ENCODE measurements at places on chromosomes 3 and 15.

DNA sequence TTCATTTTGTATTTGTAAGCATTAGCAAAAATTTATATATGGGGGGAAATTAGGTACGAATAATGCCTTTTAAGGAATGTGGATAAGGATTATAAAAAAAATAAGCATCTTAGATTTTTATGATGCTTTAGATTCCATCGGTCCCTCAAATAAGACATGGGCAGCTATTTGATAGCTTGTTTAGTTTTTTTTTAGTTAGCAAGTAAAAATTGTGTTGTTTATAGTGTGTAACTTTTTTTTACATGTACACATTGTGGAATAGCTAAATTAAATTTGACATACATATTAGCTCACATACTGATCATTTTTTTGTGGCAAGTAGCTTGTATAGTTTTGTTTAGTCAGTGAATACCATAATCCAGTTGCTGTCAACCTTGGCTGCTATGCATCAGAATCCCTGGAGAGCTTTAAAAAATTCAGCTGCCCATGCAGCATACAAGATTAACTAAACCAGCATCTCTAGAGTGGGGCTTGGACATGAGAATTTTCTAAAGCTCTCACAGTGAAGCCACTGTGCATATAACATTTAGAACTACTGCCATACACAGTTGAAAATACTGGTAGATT is 53.9 kb downstream of the TMOD3 start:
- DNase-seq = no peak

GRCh38 chr3:23600167-23600871 is 205.4 kb upstream of the UBE2E1 start:
- peak; percentile 66 for DNase-seq

GRCh38 chr3:155701882-155702465 is 42.9 kb downstream of the PLCH1 start:
- peak; percentile 60 for DNase-seq

DNA sequence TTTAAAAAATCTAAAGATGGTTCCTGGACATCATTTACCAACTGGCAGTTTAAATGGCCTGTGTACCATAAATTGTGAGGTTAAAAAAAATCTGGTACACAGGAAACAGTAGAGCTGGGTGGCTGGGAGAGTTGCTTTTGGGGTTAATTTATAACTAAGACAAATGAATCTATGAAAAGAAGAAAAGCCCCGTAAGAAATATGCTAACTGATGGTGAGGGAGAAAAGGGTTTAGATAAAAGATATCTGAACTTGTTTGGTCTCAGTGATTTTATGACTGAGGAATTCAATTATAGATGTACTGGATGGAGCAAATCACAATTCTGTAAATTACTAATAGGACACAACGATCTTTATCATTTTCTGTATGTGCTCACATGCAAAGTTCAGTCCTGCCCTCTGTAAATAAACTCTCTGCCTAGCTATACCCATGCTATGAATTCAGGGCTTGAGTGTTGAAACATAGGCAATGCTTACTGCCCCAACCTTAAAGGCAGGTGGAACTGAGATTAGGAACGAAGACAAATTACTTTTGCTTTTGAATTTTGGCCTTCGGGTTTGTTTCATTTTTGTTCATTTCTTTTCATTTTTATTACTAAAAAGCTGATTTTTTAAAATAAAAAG is 28.0 kb downstream of the PPARG start:
- DNase-seq = no peak

GRCh38 chr3:126746395-126747177 is 42.5 kb downstream of the CHCHD6 start:
- DNase-seq = peak; percentile 45

- peak; percentile 4 for DNase-seq
Observed at GRCh38 chr3:65006300-65006739, 318.5 kb upstream of the ADAMTS9 start.

- DNase-seq = peak; percentile 50
Observed at GRCh38 chr3:59820352-59820934, 770.6 kb upstream of the CFAP20DC start.

DNA sequence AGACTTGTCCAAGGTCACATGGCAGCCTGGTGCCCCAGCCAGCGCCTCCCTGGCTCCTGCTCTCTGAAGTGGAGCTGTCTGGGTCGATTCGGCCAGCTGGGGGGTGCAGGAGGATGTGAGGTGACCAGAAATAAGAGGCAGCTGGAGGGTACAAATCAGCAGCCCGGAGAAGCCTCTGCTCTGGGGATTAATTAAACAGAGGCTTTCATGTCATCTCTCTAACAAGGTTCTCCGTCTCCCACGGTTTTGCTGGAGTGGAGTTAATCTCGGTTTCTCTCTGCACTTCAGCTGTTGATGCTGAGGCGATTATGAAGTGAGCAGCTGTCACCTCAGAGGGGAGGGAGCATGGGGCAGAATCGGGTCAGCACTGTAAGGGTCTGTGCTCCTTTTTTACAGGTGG is 236.8 kb downstream of the TLE3 start:
- no peak for DNase-seq

DNA sequence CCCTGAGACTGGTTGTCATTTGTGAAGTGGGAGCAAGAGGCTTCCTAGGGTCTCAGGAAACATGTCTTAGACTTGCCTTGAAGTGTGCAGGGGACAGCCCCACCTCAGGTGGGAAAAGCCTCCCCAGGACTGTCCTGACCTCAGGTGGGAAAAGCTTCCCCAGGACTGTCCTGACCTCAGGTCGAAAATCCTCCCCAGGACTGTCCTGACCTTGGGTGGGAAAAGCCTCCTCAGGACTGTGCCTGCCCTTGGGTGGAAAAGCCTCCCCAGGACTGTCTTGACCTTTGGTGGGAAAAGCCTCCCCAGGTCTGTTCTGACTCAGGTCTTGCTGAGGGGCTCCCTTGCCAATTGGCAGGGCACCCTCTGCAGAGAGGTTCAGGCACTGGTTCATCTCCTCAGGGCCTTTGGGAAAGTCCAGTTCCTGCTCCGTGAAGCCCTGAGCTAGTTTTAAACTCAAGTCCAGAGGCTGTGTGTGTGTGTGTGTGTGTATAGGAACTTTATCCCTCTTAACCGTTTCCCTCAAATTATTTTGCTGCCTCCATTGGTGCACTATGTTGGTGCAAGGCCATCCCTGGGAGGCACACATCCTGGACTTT is 64.7 kb downstream of the WNT7A start:
- DNase-seq = no peak

DNA sequence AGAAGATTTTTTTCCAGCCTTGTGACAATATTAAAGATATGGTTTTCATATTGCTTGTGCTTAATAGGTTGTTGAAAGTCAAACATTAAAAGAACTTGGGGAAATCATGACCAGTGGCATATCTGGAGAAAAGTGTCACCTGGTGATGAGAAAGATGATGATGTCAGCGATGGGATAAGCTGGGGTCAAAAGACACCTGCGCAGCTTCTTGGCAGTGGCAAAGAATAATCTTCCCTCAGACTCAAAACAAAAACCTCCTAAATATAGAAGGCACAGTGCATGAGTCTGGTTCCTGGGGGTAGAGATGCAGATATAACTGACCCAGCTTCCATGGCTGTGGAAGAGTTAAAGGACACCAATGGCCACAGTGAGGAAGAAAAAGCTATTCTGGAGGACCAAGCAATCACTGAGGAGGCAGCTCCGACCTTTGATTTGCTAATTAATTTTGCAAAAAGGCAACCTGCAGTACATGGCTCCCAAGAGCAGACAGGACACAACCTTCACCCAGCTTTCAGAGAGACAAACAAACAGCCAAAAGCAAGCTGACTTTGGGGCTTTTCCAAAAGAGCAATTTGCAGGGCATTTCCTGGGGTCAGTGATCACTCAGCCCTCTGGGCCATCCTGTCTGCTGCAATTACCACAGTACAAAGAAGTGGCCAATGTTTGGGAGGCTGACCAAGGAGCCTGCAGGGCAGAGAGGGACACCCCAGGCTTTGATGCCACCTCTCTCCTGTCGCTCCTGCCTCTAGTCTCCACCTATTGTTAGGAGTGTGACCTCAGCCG is 17.6 kb upstream of the SEMA5B start:
- no peak for DNase-seq

GRCh38 chr15:65195548-65195923 is 10.4 kb upstream of the CLPX start:
- no peak for DNase-seq

DNA sequence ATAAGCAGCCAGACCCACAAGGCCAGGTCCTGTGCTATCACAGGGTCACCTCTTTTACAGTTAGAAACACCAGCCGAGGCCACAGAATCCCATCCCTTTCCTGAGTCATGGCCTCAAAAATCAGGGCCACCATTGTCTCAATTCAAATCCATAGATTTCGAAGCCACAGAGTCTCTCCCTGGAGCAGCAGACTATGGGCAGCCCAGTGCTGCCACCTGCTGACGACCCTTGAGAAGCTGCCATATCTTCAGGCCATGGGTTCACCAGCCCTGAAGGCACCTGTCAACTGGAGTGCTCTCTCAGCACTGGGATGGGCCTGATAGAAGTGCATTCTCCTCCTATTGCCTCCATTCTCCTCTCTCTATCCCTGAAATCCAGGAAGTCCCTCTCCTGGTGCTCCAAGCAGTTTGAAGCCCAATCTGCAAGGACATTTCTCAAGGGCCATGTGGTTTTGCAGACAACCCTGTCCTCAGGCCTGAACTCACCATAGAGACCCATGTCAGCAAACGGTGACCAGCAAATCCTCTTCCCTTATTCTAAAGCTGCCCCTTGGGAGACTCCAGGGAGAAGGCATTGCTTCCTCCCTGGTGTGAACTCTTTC is 39.6 kb downstream of the TGM4 start:
- DNase-seq = peak; percentile 84

DNA sequence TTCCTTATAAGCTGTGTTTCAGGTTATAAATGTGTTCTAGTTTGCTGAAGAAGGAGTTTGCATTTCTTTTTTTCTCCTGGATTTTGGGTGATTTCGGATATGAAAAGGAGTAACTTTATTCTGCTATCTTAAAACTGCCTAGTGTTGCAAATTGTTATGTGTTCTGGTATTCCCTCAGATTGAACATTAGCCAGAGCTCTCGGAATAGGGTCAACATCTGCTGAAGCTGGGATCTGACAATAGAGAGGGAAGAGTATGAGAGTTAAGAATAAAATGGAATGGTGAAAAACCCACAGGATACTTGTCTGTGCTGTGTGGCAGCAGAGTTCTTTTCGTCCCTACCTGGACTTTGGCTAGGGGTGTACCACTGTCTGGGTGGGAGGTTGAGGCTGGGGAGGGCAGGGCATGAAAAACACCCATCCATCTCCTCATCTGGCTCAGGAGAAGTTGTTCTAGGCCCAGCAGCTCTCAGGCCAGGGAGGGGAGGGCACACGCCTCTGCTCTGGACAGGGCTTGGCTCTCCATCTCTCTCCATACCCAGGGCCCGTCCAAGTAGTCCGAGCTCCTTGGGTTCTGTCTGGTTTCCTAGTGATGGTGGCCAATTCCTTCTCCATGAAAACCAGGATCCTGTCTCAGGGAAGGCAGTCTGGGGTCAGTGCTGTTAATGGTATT is 13.2 kb downstream of the SPSB4 start:
- no peak for DNase-seq

GRCh38 chr15:69490356-69491037 is 37.9 kb downstream of the RPLP1 start:
- DNase-seq = no peak

GRCh38 chr3:3619815-3620214 is 179.4 kb upstream of the LRRN1 start:
- no peak for DNase-seq

GRCh38 chr3:16433701-16434151 is 79.8 kb downstream of the RFTN1 start:
- DNase-seq = no peak

DNA sequence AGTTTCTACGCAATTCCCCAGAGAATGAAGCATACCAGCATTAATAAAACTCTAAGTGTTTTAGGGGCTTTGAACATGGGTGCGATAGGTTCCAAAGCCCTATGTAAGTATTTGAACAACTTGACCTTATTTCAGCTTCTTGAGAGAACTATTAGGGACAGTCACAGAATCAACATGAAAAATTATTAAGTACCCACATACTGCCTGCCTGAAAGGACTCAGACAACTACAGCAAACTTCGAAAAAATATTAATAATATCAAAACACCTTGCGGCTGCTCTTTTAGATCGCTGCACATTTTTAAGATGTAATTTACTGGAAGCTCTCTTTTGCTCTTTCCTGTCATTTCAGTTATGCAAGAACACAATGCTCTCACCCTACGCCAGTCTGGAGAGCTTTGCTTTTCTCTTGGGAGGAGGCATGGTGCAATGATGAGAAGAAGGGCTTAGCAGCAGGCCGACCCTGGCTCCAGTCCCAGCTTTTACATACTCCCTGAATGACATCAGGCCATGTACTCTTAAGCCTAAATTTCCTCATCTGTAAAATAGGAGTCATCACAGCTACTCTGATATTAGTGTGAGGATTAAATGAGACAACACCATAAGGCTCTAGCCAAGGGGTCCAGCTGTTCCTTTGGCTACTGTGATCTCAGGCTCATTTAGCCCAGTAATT is 640.7 kb downstream of the FHIT start:
- peak; percentile 98 for DNase-seq

- no peak for DNase-seq
Observed at GRCh38 chr3:103083848-103084631, 649.2 kb downstream of the ZPLD1 start.

GRCh38 chr3:148077318-148077923 is 620.3 kb upstream of the AGTR1 start:
- peak; percentile 30 for DNase-seq

DNA sequence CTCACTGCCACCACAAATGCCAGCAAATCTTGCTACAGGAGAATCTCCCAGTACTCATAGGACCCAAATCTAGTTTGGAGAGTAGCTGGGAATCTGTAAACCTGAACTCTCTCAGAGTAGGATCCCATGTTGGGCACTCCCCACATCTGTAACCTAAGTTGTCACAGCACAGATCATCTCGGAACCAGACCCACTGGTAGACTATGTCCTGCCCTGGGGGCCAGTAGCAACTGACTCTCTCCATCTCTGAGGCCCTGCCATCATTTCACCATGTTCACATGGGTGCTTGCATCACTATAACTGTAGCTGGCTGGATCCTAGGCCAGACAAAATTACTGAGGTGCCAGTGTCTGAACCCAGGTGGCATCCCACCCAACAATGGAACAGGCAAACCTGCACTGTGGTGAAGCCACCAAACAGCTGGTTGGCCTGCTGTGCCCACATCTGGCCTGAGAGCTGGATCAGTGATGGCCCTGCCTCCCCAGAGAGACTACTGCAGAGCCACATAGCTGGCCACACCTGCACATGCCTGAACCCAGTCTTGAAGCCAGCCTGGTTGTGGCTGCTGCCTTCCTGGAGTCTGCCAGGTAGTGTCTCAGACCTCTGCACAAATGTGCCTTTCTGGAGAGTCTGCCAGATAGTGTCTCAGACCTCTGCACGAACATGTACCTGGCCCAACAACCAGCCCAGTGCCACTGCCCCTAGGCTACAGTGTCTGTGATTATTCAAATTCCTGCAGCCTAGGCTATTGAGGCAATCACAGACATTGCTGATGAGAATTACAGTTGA is 82.0 kb downstream of the ISL2 start:
- no peak for DNase-seq

- no peak for DNase-seq
Observed at GRCh38 chr3:144660186-144660585, 688.6 kb downstream of the DIPK2A start.

DNA sequence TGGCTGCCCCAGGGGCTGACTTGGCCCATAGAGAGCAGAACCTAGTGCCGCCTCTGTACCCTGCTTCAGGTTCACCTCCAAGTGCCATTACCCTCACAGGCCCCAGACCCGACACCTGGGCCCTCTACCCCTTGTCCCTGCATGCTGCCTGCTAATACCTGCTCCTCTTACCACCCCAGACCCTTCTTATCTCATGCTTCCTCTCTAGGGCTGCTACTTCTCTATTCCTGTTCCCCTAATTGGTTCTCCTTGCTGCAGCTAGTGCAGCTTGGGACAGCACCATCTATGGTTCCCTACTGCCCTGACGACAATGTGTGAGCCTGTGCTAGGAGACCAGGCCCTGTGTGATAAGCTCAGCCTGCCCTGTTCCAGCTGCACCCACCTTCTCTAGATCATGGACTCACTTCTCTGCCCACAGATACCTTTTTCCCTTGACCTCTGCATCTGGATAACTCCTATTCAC is 15.3 kb downstream of the HDAC11 start:
- DNase-seq = no peak
